ENCODE measurements at places on chromosomes 1 and 21. TPM values are rescaled to one million over a fixed set of nuclear protein-coding genes. Genes with fewer than 3 reads are reported as not detected.

ZDHHC18 gene
- 13.8 TPM for total RNA-seq

MSH4 gene
- 0.05 TPM for total RNA-seq

VAV3 gene
- 4.0 TPM for total RNA-seq

TMEM81 gene
- total RNA-seq: 0.60 TPM

NPR1 gene
- 15.3 TPM for total RNA-seq

RCAN3 gene
- total RNA-seq: 4.7 TPM

PBXIP1 gene
- total RNA-seq: 41.0 TPM

SPRR2G gene
- total RNA-seq: not detected

CFAP57 gene
- 0.15 TPM for total RNA-seq

IVL gene
- total RNA-seq: not detected

ALG14 gene
- 1.3 TPM for total RNA-seq

TDRD10 gene
- 2.6 TPM for total RNA-seq

HSPA6 gene
- total RNA-seq: not detected

REG4 gene
- not detected for total RNA-seq

SHISA4 gene
- total RNA-seq: 22.5 TPM

CNTN2 gene
- not detected for total RNA-seq

RAB42 gene
- 2.1 TPM for total RNA-seq

Data from mammary microvascular endothelial cell (primary cell).